ENCODE measurements at places on chromosomes 13 and 19.

DNA sequence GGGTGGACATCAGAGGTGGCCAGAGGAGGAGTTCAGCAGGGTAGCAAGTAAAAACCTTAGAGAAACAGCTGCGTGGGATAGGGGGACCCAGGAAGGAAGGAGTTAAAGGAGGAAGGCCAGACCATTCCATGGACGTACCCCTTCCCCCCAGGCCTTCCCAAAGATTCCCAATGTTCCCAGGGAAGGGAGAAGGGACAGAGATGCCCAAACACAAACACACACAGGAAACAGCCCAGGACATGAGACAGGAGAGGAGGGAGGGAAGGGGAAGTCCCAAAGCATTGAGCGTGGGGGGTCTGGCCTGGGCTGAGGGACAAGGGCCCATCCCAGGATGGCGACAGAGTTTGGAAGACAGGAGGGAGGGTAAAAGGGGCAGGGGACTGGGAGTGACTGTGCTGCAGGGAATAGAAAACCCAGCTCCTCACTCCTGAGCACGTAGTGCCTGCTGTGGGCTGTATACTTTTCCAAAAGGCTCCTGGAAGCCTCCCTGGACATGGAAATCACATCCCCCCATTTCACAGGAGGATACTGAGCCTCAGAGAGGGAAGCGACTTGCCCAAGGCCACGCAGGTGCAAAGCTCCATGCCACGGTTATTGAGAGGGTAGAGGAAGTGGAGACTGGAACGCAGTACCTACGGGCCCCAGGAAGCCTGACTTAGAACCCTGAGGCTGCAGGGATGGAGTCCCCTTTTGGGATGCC, 1.1 kb downstream of the SYDE1 start:
- DNase-seq = no peak

DNA sequence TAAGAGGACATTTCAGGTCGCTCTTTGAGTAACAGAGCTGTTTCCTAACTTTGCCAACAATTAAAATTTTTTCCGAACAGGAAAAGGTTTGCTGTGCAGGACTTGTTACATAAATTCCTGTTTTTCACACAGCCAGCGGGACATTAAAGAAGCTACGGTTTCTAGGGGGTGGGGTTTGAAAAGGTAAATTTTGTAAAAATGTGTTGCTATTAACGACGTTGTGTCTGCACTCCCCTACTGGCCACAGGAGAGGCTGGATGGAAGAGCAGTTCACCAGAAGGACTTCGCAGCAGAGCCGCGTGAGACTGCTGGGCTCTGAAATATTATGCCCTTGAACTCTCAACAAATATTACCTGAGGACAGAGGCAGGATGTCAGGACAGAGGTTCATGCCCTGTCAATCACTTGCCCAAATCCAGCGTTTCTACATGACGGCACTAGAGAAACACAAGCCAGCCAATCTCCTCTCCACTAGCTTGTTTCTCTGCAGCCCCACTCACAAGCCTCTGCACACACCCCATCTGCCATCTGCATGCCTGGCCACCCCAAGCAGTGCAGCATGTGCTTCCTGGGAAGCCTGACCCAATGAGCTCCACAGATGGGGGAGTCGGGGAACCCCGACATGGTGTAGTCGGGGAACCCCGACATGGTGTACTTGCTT, 102.0 kb downstream of the FOXO1 start:
- DNase-seq = no peak

DNA sequence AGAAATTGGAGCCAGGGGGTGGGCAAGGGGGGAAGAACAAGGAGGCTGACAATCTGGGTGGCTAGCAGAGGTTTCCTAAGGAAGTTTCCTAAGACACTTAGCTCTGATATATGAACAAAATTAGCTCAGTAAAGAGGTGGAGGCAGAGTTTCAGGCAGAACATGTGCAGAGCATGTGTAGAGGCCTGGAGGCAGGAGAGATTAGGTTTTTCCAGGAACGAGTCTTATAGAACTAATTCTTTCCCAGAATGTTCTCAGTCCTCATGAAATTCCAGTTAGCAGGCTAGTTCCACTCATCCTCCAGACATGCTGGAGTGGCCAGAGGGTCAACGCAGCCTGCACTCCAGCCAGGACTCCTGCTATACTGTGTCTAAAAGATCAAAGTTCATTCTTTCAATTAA, 184.7 kb downstream of the LACC1 start:
- no peak for DNase-seq

DNA sequence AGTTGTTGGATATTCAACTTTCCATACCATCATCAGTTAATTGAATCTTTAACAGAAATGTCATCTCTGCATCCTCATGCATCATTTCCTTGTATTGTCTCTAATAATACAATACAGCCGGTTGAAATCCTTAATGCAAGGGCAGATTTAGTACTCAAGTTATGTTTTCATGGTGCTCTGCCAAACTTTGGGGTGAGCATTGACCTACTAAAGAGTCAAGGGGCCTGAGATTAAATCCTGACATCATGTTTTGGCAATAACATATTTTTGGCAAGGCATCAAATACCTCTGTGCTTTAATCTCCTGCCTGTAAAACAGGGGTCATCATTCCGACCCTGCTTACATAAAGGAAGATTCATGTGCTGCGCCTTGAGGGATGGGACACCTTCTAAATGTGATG, 42.7 kb upstream of the ABCC4 start:
- DNase-seq = no peak

DNA sequence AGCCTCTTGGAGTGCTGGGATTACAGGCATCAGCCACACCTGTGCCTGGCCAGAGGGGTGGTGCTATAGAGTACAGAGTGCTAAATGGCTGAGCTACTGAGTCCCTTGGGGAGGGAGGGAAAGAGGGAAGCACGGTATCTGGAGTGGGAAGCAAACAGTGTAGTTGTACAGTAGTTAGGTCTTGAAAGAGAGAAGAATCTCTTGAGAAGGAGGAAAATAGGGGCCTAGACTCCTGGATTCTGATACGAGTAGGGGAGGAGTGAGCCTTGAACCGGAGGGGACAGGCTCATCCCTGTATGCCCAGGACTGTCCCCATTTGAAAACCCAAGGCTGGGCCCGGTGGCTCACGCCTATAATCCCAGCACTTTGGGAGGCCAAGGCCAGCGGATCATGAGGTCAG, 5.1 kb downstream of the MYADM start:
- DNase-seq = no peak

GRCh38 chr13:23771552-23771951, 117.6 kb downstream of the MIPEP start:
- no peak for DNase-seq

DNA sequence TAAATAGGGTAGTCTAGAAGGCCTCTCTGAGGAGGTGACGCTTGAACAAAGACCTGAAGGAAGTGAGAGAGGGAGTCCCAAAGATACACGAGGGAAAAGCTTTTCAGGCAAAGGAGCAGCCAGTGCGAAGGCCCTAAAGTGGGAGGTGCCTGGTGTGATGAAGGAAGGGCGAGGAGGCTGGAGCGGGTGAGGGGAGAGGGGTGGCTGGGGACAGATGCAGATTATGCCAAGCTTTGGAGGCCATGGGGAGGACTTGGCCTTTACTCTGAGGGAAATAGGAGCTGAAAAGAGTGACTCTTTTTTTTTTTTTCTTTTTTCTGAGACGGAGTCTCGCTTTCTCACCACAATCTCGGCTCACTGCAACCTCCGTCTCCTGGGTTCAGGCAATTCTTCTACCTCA, 2.9 kb downstream of the CLPTM1 start:
- no peak for DNase-seq

DNA sequence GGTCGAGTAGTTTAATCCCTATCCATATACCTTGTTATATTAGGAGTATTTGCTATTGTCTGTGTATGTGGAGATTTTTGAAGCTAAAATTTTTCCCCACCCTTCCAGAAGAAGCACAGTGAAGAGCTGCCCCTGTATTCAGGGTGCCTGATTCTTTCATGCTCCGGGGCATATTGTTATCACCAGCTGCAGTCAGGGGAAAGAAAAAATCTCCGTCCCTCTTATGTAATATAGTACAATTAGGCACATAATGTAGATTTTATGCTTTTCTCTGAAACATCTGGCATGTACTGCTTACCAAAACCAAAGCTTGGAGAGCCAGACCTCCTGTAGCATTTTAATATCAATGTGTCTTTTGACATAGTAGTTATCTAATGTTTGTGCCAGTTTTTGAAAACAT, 214.9 kb upstream of the EDNRB start:
- DNase-seq = no peak

GRCh38 chr13:59856281-59856810, 307.4 kb downstream of the DIAPH3 start:
- DNase-seq = no peak

DNA sequence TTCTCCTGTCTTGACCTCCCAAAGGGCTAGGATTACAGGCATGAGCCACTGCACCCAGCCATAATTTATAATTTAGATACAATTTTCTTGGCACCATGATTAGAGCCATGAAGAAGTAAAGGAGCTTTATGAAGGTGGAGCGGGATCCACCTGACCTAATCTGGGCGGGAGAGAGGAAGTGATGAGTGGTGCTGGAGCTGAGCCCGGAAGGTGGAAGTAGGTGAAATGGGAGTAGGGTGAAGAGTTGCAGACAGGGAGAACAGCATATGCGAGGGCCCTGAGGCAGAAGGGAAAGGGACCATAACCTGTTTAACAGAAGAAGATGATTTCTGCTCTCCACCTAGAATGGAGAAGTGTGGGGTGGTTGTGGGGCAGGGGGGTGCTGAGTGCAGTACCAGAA, 4.2 kb downstream of the BLOC1S3 start:
- DNase-seq = no peak

Measured in cortex of kidney (tissue), 1 donor.